ENCODE measurements at places on chromosomes 1 and 21.

DNA sequence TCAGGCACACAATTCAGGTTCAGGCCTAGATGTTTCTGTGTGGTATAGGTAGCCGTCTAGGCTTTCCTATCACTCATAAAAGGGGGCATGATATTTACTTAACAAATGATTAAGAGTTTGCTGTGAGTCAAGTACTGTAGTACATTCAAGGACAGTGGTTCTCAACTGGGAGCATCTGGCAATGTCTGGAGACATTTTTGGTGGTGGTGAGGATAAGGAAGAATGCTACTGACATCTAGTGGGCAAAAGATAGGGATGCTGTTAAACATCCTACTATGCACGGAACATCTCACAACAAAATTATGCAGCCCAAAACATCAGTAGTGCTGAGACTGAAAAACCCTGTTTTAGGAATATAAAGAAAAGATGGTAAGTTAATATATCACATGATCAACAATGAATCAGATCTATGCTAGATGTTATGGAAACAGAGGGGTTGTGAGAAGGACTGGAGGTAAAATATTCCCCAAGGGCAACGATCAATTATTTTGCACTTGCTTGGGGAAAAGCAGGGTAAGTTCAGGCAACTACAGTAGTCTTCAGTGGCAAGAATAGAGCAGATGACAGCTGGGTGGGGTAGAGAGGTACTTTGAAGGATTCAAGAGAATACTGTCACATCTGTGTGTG lies 4.9 kb downstream of the DNTTIP2 start:
- no peak for DNase-seq

DNA sequence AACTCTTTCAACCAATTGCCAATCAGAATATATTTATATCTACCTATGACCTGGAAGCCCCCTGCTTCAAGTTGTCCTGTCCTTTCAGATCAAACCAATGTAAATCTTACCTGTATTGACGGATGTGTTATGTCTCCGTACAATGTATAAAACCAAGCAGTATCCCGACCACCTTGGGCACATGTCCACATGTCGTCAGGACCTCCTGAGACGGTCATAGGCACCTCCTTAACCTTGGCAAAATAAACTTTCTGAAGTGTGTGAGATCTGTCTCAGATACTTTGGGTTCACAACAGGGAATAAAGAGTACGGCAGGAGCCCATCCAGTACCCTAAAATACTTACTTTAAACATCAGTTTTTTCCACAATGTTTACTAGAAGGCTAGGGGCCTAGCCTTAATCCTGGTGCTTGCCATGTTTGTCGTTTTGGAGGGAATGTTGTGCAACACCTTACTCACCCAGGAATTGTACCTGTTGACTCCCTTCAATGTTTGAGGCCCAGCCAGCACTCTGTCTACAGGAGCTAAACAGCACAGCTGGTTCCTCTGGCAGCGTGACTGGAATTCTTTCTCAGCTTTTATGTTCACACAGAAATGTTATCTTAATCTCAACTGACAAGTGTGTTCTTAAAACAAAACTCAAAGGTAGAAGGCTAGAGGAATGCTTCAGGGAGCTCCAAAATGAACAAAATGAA lies 90.8 kb upstream of the USP25 start:
- no peak for DNase-seq

GRCh38 chr1:44890007-44890406 lies 47.0 kb upstream of the PTCH2 start:
- no peak for DNase-seq

DNA sequence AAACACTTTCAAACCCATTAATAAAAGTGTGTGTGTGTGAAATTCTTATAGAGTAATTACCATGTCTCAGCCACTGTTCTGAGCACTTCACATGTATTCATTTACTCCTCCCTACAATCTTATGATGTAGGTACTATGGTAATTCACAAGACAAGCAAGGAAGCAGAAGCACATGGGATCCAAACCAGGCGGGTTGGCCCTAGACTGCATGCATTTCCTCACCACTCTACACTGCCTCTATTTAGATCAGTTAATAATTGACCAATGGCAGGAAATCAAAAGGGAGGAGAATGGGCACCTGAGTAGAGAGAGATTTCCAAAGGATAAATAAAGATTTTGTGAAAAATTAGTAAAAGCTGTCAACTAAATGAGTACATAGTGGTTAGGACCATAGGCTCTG lies 15.7 kb downstream of the MAP3K21 start:
- DNase-seq, result no peak

DNA sequence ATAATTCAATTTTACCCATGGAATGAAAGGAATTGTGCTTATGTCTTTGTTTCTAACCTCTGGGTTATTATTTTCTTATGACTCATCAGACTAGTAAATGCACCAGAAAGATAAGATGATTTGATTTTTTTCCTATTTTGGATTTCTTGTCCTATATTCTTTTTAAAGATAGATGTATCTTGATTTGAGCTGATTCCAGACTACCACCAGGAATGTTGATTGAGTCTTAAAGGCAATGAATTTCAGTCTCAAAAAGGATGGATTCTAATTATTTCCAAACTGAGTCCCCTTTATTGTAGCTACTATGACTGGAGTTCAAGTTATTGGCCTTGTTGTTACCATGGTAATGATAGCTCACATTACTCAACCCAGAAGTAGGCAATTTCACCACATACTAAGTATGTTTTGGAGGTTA lies 95.8 kb upstream of the RGS4 start:
- no peak for DNase-seq

DNA sequence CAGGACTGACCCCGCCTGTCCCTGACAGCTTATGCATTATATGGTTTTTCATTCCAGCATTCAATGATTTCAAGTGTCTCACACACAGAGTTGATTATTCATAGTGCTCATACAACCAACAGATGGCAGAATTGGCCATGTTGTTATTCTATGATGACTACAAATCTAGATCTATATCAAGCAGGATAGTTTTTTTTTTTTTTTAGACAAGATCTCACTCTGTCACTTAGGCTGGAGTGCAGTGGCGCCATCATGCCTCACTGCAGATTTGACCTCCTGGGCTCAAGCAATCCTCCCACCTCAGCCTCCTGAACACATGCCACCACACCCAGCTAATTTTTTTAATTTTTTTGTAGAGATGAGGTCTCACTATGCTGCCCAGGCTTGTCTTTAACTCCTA lies 40.1 kb upstream of the LRRC8D start:
- no peak for DNase-seq

- no peak for DNase-seq
These were observed 100.0 kb downstream of the HHAT start for GRCh38 chr1:210428696-210429095.

DNA sequence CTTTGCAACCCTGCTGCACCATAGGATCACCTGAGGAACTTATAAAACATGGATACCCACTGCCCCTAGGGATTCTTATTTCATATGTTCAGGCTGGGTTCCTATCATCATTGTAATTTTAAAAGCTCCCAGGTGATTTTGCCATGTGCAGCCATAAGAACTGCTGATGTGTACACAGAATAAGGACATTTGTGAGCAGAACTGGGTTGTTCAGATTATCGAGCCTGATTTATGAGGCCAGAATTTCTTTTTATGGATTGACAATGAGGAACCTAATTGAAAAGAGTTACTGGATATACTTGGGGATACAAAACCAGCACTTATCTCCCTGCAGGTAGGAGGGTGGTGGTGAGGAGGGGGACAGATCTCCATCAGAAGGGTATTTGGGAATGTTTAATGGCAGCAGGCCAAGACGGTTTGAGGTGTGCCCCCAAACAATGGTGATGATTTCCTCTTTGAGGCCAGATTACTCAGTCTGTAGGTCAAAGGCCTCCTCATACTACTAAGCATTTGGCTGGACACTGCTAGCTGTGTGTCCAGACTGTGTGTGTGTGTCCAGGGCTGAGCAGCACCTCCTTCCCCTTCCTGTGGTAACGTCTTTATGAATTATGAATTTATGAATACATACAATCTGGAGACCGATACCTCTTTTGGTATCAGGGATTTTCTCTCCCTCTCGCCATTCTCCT lies 18.9 kb downstream of the NOS1AP start:
- DNase-seq, result no peak

DNA sequence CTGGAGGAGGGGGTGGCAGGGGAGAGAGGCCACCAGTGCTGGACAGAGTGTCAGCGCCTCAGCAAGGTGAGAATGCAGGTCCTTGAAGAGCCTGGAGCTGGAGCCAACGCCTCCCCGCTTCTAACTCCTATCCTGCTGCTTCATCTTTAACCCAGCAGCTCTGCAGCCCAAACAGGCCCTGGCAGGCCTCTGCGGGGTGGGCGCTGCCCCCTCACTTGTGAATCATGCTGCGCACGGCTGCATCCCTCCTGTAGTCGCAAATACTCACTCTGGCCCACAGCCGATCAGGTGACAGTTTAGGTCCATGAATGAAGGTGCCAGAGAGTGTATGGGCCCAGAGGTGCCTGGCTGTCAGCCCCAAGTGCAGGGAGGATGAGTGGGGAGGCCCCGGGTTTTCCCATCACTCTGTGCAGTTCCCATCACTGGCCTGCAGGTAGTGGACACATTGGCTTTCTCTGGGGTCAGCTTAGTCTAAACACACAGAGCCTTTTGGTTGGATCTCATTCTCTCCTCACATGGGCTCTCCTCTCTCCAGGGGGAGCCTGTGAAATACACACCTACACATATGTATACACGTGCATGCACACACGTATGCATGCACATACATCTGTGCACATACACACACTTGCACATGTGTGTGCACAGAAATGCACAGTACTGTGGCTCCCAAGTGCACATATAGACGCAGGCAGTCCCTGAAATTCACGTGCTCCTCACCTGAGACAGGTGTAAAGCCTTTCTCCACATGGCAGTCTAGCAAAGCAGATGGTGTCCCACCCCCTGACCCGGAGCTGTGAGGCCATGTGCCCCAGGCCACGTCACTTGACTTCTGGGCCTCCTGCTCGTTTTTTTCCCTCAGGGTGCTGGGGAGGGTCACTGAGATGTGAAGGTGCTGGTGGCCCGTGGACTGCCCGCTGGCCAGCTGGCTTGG lies 52.0 kb downstream of the TRIM11 start:
- no peak for DNase-seq

GRCh38 chr1:2143814-2144500 lies 50.6 kb downstream of the FAAP20 start:
- no peak for DNase-seq

DNA sequence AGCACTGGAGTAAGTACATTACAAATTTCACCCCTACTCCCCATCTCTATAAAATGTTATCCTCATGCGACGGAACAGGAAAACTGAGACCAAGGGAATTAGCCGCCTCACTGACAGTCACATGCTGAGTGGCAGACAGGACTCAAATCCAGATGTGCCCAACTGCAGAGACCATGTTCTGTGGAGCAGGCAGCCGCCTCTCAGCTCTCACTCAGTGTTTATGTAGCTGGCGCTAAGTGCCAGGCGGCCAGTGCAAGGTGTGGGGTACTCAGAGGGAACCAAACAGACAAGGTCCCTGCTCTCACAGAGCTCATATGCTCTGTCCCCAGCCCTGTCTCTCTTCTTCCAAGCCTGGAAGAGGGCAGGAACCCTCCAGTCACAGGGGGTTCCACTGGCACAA lies 5.1 kb downstream of the CAPZB start:
- DNase-seq, result no peak

DNA sequence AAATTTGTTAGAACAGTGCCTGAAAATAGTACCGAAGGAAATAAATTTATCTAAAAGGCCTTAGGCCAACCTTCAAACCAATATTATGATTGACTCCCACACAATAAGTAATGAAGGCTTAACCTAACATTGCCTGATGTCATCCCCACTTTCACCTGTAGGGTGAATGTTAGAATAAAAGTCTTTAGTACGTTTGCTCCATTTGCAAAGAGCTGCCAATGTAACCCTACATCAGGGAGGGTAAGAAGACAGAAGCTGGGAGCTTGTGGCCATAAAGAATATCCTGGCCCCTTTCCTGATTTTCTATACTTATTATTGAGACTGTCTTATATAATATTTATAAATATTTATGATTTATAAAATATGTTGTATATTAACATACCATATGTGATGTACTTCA lies 661.8 kb upstream of the CXADR start:
- no peak for DNase-seq

- DNase-seq, result no peak
These were observed 543.0 kb upstream of the DAB1 start for GRCh38 chr1:57966751-57967406.

- no peak for DNase-seq
These were observed 8.5 kb upstream of the B4GALT3 start for GRCh38 chr1:161185732-161186311.

DNA sequence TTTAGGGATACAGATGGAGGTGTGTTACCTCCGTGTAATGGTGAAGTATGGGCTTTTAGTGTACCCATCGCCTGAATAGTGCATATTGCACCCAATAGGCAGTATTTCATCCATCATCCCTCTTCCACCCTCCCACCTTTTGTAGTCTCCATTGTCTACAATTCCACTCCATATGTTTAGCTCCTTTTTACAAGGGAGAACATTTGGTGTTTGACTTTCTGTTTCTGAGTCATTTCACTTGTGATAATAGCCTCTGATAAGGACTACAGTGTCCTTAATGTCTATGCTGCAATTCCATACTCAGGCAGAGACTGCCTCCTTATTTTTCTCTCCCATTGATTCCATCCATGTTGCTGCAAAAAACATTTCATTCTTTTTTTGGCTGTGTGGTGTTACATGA lies 48.7 kb downstream of the OVGP1 start:
- DNase-seq, result no peak

DNA sequence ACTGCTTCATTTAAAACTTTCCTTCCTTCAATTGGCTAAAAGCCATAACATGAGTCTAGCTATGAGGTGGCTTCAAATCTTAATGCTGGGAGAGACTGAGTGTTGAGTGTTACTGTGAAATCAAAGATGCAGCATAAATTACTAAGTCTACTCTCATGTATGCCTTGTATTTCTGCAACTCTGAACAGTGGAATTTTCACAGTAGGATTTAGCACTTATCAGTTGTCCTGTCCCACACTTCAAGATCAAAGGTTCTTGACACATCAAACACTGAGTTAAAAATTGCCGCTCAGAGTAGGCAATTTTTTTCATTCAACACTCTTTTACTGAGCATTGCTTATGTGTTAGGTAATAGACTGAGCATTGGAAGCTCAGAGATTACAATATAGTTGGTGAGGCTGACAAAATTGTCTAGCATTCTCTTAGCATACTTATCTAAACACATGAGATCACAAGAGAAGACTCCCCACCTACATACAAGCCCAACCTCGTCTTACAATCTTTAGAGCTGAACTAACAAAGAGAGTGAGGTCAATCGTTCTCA lies 56.4 kb upstream of the ADORA3 start:
- no peak for DNase-seq

GRCh38 chr1:22365331-22366295 lies 86.0 kb upstream of the ZBTB40 start:
- no peak for DNase-seq
